ENCODE measurements at places on chromosomes 12 and 14.

- no peak for DNase-seq
These were observed 573.7 kb downstream of the ALG10 start for GRCh38 chr12:34595749-34596733.

DNA sequence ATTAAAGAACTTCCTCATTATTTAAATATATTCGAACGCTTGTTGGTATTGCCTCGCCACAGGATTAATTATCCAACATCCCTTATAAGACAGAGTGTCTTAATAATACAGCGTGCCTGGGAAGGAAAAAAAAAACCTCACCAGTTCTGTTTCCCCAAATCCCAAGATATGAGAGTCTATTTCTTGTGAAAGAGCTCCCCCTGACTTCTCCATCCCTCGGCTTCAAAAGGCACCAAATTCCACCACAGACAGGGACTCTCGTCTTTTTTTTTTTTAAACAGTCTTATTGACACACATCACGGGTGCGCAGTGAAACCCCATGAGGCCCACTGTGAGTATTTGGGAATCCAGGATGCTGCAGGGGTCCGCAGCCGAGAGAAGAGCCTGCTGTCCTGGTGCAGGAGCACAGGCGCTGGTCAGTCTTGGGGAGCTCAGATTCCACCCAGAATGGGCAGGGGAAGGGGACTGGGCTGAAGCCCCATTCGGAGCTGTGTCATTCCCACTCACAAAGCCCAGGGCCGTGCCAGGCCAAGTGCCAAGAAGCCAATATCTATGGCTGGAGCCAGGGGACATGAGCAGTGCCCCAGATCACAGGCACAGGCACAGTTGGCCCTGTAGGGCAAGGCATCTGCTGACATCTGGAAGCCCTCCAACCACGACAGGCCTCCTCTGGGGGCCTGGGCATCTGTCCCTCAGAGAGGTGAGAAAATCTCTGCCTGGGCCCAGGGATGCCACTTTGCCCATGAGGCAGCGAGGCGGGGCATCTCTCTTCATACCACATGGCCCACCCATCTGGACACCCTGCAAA lies 71.9 kb downstream of the BCL11B start:
- no peak for DNase-seq

GRCh38 chr12:126232711-126233110 lies 1167.5 kb downstream of the AACS start:
- no peak for DNase-seq

DNA sequence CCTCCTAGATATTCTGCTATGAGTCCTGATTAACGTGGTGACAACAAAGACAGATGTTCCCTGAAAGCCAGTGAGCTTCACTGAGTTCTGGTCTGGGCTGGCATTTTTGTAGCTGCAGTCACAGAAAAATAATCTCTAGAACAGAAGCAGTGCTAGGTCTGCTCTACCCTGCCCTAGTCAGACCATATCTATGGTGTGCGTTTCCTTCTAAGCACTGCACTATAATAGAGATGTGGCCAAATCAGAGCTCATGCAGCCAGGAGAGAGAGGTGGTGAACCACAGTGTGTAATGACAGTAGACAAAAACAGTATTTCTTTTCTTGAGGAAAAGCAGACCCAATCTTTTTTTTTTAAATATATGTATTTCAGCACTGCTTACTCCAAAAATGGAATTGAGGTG lies 76.3 kb downstream of the CMAS start:
- no peak for DNase-seq

DNA sequence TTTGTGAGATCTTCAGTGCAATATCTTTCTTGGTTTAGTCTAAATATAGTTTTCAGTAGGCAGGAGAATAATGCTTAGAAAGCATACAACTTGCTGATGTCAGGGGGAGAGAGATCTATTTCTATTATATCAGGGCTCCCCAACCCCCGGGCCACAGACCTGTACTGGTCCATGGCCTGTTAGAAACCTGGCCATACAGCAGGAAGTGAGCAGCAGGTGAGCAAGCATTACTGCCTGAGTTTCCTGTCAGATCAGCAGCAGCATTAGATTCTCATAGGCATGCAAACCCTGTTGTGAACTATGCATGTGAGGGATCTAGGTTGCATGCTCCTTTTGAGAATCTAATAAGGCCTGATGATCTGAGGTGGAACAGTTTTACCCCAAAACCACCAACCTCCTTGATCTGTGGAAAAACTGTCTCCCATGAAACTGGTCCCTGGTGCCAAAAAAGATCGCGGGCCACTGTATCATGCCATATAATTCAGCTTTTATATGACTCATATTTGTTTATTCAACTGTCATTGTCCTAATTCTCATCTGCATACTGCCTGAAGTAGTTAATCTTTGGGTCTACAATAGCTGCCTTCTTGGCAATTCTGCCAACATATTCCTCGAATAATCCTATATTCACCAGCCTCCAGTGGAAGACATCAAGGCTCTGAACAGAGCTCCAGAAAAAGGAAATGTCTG lies 163.6 kb upstream of the DYRK2 start:
- DNase-seq = no peak

Measured in GM04504 (cell line).